ENCODE measurements at places on chromosomes 6 and 20. TPM values are rescaled to one million over a fixed set of nuclear protein-coding genes. Genes with fewer than 3 reads are reported as not detected.

Gene SRMS
- total RNA-seq = not detected

Gene HLA-DRB5
- 0.82 TPM for total RNA-seq

Gene PNLDC1
- total RNA-seq = 0.39 TPM

Gene PHF3
- 44.1 TPM for total RNA-seq

Gene ZNF217
- 54.3 TPM for total RNA-seq

Gene CPNE5
- 0.29 TPM for total RNA-seq

Gene FILIP1
- total RNA-seq = not detected

GRCh38 chr6:52024451-52025068, 62.9 kb downstream of the PKHD1 start:
- H3K27me3 ChIP-seq = no peaks in the 10 kb centered on the region
- no peaks in the 10 kb centered on the region for H3K4me1 ChIP-seq
- no peak overlapping the region for H3K27ac ChIP-seq
- no peaks in the 10 kb centered on the region for H3K36me3 ChIP-seq

DNA sequence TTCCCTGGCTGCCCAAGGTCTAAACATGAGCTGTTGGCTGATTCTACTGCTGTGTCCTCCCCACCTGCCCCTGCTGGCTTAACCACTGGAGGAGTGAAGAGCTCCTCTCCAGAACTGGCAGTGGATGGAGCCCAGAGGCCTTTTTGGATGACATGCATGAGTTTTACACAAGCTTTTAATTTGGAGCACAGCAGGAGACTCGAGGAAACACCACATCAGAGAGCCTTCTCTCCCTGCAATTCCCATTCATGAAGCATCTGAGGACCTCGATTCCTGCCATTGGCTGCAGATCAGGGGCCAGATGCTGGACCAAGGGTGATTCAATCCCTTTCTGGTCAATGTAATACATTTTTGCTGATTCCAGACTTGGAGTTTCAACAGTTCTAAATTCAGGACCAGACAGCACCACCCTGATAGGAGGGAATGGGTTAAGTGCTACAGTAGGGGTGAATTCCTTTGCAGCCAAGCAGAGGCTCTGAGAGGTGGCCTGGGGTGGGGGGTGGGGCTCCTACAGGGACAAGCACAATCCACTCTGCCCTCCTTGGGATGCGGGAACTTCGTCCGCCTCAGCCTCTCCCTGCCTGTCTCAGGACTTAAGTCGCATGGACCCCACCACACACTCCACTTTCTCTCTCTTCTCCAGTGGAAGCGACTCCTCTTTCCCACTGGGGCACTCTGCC, 599 bp upstream of the PSORS1C1 start:
- H3K36me3 ChIP-seq = no peaks in the 10 kb centered on the region

DNA sequence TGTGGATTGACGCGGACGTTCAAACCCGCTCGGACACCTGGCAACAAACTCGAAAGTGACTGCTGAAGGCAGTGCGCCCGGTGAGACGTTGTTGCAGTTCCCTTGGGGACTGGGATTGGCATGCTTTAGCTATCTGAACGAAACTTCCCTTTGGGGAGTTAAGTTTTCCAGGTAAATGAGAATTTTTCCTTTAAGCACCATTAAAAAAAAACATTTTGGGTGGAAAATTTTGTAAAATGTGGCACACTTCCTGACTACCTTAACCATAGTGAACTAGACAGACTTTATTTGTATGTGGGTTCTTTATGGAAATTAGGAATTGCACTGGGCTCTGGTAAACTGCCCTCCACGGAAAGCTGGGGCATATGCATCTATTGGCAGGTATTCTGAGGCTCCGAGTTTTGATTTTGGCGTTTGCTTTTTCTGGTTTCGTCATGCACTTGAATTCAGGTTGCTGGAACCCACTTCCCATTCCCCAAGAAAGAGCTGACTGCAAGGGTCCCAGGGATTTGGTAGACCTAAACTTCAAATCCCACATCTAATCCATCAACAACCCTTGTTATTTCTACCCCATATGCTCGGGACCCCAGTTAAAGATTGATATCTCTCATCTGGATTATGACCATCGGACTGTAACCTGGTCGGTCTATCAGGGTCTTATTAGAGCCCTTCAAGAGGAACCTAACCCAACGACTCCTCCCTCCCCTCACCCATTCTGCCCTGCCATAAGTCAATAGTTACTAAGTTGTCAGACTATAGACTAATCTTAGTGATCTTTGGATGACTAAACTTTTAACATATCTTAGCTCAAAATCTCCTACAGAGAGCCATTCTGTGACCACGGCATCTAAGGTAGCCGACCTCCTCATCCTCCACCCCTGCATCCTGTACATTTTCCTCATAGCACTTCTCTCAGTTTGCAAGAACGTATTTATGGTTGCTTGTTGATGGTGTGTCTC, 800 bp upstream of the DYNLT1 start:
- peak overlapping the region; percentile 93 for H3K27ac ChIP-seq
- DNase-seq = no peak
- peaks cover 54% of the 10 kb centered on the region for H3K4me1 ChIP-seq
- no peaks in the 10 kb centered on the region for H3K27me3 ChIP-seq
- no peaks in the 10 kb centered on the region for H3K36me3 ChIP-seq

- no peak for DNase-seq
- H3K36me3 ChIP-seq = no peaks in the 10 kb centered on the region
- H3K27me3 ChIP-seq = no peaks in the 10 kb centered on the region
These were observed 226.9 kb downstream of the BCKDHB start for GRCh38 chr6:80333342-80333741.

DNA sequence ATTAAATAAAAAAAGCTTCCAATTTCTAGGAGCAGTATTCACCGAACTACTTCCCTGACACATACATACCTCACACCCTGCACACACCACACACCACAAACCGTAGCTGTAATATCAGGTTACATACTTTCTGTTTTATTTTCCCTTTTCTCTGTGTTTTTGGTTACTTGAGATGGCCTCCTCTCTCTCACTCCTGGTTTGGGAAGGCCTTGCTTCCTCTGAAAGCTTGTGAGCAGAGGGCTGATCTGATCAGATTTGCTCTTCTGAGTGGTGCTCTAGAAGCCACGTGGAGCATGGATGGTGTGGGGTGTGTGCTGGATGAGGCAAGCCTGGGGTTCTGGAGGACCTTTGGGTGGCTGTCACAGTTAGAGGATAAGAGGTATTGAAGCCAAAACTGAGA, 20.9 kb downstream of the UTRN start:
- H3K27me3 ChIP-seq = no peaks in the 10 kb centered on the region
- no peak overlapping the region for H3K4me3 ChIP-seq
- H3K27ac ChIP-seq = peak overlapping the region; percentile 5
- DNase-seq = peak; percentile 60
- H3K4me1 ChIP-seq = peaks cover 34% of the 10 kb centered on the region
- no peaks in the 10 kb centered on the region for H3K36me3 ChIP-seq

GRCh38 chr6:74250161-74250818, 554.3 kb downstream of the CD109 start:
- no peak for DNase-seq
- no peaks in the 10 kb centered on the region for H3K36me3 ChIP-seq
- H3K4me1 ChIP-seq = no peaks in the 10 kb centered on the region
- no peak overlapping the region for H3K4me3 ChIP-seq
- H3K27ac ChIP-seq = no peak overlapping the region

DNA sequence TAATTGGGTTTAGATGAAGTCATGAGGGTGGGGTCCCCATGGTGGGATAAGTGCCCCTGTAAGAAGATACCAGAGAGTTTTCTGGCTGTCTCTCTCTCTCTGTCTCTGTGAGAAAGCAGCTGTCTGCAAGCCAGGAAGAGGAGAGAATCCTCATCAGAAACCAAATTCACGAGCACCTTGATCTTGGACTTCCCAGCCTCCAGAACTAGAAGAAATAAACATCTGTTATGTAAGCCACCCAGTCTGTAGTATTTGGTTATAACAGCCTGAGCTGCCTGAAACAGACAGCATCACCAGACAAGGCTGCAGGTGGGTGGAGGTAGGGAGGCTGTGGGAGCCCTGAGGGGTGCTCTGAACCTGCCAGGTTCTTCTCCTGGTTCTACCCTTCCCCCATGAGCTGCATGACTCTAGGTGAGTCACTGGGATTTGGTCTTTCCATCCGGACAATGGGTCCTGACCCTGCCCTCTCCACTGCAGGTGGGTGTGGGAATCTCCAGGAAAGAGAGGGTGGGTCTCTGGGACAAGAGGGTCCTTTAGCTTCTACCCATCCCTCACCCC, 34.3 kb upstream of the VEGFA start:
- H3K4me1 ChIP-seq = peaks cover 12% of the 10 kb centered on the region
- H3K4me3 ChIP-seq = no peak overlapping the region
- H3K36me3 ChIP-seq = no peaks in the 10 kb centered on the region
- no peak overlapping the region for H3K27ac ChIP-seq
- DNase-seq = no peak

DNA sequence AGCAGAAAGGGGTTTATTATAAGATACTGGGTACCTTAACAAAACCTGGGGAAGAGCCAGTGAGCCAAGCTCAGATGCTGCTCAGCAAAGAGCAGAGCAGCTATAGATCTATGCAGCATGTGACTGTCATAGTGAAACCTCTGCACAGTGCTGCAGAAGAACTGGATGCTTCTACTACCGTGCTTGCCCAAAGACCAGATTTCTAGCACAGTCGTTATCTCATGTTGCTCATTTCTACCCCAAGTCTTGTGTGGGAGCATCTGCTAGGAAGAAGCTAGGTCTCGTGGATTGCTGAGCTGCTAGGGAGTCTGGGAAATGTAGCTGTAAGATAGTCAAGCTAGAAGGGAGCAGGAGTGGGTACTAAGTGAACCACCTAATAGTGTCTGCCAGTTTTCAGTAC, 31.7 kb upstream of the GNRH2 start:
- no peak overlapping the region for H3K27ac ChIP-seq
- H3K4me3 ChIP-seq = no peak overlapping the region
- H3K27me3 ChIP-seq = no peaks in the 10 kb centered on the region
- DNase-seq = no peak

- H3K36me3 ChIP-seq = no peaks in the 10 kb centered on the region
- peaks cover 3% of the 10 kb centered on the region for H3K27me3 ChIP-seq
- H3K4me3 ChIP-seq = no peak overlapping the region
These were observed 15.0 kb upstream of the MARCKS start for GRCh38 chr6:113842165-113842564.

- no peaks in the 10 kb centered on the region for H3K36me3 ChIP-seq
- no peaks in the 10 kb centered on the region for H3K27me3 ChIP-seq
- H3K27ac ChIP-seq = no peak overlapping the region
- H3K4me3 ChIP-seq = no peak overlapping the region
- H3K4me1 ChIP-seq = no peaks in the 10 kb centered on the region
These were observed 881.9 kb downstream of the QKI start for GRCh38 chr6:164296411-164296810.

DNA sequence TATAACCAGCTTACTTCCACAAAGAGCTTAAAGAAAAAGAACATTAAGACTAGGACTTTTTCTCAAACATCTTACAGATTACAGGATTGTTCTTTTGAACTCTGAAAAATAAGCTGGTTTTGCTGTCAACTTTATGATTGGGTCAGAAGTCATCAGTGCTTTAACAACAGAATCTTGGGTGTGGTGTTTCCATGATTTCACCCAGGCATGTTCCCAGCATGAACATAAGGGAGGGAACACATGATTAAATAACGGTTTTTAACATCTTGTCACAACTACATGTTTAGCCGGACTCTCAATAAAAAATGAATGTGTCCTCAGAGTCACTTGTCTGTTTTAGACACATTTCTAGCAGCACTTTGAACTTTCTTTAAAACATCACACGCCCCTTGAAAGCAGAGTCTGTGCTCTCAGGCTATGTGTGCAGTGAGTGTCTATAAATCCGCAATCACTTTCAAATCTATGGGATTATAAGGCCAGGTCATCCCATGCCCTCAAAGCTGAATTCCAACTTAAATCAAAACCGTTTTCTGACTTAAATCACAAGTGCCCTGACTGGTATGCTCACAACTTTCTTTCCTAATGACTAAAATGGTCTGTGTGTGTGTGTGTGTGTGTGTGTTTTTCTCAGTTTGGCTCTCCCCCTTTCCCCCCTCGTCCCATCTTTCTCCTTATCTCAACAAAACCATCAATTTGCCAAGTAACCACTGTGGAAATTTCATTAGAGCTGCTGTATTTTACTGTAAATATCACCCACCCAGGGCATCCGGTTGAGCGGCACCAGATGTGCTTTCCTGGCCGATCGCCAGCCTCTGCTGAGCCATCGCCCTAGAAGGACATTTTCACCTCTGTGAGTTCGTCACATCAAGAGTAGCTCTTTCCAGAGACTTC, 216.8 kb upstream of the DTNBP1 start:
- peaks cover 13% of the 10 kb centered on the region for H3K4me1 ChIP-seq
- no peaks in the 10 kb centered on the region for H3K27me3 ChIP-seq

DNA sequence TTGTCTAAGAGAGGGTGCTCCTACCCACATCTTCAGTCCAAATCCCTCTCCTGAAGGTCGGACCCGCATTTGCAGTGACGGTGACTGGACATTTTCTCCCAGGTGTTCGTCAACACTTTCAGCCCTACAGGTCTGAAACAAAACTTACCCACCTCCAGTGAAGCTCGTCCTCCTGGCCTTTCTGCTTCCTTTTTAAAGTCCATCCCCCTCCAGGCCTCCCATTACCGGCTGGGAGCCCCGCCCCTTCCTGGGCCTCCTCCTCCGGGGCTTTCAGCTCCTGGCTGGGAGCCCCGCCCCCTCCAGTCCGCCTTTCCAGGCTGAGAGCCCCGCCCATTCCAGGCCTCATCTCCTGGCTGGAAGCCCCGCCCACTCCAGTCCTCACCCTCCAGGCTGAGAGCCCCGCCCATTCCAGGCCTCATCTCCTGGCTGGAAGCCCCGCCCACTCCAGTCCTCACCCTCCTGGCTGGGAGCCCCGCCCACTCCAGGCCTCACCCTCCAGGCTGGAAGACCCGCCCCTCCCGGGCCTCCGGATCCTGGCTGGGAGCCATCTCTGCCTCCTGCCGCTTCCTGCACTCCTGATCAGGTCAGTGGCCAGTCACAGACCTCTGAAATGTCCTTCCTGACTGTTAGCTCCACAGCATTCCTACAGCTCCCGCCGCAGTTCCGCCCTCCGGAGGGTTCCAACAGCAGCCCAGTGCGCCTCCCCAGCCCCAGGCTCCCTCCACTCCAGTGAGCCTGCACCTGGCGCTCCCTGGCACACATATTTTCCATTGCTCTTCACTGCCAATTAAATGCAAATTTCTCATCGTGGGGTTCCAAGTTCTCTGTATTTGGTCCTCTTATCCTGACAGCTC, 98.5 kb downstream of the LY86 start:
- H3K27me3 ChIP-seq = no peaks in the 10 kb centered on the region
- H3K36me3 ChIP-seq = no peaks in the 10 kb centered on the region
- no peak for DNase-seq
- peak overlapping the region; percentile 74 for H3K27ac ChIP-seq
- no peak overlapping the region for H3K4me3 ChIP-seq

GRCh38 chr6:53986165-53986720, 125.0 kb upstream of the MLIP start:
- no peaks in the 10 kb centered on the region for H3K27me3 ChIP-seq
- no peak for DNase-seq
- no peak overlapping the region for H3K27ac ChIP-seq
